Lung (tissue), 17 donors: ENCODE measurements at places on chromosomes 2 and 18. TPM values are rescaled to one million over a fixed set of nuclear protein-coding genes. Genes with fewer than 3 reads are reported as not detected.

The PAX3 gene
- total RNA-seq: not detected

The TMEM18 gene
- total RNA-seq: 22.8 TPM

DNA sequence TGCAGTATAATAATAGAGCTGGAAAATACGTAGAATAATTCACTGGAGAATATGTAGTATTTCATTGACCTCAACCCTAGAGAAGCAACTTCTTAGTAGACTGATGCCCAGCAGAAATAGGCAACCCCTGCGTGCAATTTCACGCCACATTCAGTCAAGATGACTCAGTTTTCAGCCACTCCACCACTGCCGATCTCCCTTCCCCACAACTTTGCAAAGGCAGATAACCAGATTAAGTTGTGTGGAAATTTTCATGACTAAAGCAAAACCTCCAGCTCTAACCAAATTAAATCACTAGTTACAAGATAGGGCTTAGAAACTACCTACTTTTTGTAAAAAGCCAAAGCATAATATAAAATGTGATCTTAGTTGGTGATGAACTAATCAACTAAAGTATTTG lies 63.3 kb upstream of the STK17B start:
- H3K27me3 ChIP-seq: no peaks in the 10 kb centered on the region
- no peak for DNase-seq
- H3K4me1 ChIP-seq: peaks cover 26% of the 10 kb centered on the region

The MLPH gene
- 154 TPM for total RNA-seq

- H3K27me3 ChIP-seq: no peaks in the 10 kb centered on the region
- DNase-seq: no peak
- no peak overlapping the region for H3K4me3 ChIP-seq
These were observed 34.7 kb downstream of the RALB start for GRCh38 chr2:120287183-120288015.
